ENCODE measurements at places on chromosomes 2 and 18. TPM values are rescaled to one million over a fixed set of nuclear protein-coding genes. Genes with fewer than 3 reads are reported as not detected.

GRCh38 chr18:76491776-76492668, 3.0 kb downstream of the ZNF516 start:
- peak; percentile 32 for DNase-seq

Gene PSMG2
- 188 TPM for total RNA-seq

DNA sequence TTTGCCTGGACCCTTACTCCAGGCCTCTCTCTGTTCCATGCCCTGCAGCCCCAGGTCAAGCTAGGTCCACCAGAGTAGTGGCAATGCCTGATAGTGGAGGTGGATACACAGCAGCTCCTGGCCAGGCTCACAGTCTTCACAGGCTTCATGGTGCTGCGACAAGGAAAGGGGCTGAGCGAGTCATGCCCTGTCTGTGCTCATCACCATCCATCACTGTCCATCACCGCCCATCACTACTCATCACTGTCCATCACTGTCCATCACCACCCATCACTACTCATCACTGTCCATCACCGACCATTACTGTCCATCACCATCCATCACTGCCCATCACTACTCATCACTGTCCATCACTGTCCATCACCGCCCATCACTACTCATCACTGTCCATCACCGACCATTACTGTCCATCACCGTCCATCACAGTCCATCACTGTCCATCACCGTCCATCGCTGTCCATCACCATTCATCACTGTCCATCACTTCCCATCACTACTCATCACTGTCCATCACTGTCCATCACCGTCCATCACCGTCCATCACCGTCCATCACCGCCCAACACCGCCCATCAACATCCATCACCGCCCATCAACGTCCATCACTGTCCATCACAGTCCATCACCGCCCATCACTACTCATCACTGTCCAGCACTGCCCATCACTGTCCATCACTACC, 57.1 kb upstream of the OTOS start:
- DNase-seq, result no peak

Gene TGFBRAP1
- total RNA-seq, result 11.6 TPM

Gene MARCO
- total RNA-seq, result not detected

GRCh38 chr2:9031246-9031645, 27.8 kb upstream of the MBOAT2 start:
- DNase-seq, result no peak

DNA sequence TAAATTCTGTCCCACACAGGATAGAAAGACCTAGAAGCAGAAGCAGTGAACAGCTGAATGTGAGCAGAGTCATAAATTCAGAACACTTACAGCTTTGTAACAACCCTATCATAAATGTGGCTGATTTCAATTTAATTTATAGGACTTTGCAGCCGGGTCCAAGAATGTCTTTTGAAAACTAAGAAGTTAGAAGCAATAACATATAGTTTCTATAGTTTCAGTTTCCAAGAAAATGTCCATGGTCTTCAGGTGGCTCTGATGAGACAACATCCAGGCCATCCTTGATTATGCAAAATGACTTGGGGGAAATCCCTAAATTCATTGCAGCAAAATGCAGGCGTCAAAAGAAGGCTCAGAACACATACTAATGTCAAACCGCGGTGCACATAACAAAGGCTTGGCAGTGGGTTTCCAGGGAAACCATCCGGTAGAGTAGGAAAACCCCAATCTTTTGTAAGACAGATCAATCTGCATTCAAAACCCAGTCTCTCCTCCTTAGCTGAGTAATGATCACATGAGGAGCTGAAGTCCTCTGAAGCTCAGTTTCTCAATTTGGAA, 442.2 kb upstream of the ID2 start:
- no peak for DNase-seq

DNA sequence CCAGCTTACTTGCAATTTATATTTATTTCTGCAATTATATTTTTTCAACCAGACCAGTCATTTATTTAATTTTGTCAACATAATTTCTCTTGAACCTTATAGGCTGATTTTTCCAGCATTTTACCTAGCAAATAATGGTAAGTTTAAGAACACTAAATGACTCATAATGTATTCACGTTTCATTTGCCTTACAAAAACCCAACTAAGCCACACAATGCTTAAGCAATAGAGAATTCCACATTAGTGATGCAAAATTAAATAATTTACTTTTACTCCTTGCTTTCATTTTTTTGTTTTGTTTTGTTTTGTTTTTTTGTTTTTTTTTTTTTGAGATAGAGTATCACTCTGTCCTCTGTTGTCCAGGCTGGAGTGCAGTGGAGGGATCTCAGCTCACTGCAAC, 110.4 kb upstream of the VRK2 start:
- DNase-seq, result no peak

Gene SOCS6
- 20.1 TPM for total RNA-seq

- DNase-seq, result no peak
These were observed 25.0 kb upstream of the RNF103 start for GRCh38 chr2:86648681-86649080.

DNA sequence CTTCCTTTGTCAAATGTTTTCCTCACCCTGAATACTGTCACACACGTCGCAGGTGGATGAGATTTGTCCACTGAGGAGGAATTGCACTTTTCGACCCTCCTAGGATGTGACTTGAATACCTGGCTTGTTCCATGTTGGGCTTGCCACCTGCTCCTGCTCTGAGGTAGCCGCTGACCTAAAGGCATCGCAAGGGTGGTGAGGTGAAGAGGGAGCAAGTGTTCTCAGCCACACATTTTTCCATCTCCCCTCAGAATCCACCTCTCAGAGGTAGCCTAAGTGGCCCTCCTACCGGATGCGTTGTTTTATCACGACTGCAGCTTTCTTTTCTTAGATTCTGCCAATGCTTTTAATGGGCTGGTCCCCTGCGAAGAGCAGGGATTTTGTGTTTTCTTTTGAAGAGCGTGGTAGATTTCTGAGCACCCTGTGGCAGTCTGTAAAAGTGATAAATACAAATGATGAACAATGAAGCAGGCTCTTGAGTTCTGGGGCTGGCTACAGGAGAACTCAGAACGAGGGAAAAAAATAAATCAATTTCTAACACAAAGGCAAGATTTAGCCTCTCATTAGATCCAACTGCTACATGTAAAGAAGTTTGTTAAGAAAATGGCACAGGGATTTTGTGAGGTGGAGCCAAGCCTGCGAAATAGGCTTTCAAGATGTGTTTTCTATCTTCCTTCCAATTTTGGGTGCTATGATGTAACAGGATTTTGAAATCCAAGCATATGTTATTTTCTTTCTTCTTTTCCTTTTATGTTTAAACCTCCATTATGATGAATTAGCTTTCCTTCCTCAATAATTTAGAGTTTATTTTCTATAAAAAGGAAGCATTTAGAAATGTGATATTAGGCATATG, 386.7 kb downstream of the TGIF1 start:
- DNase-seq, result no peak

- no peak for DNase-seq
These were observed 705.4 kb downstream of the METTL4 start for GRCh38 chr18:1865869-1866268.

Gene COLEC12
- 103 TPM for total RNA-seq
